ENCODE measurements at places on chromosomes 6 and 20. TPM values are rescaled to one million over a fixed set of nuclear protein-coding genes. Genes with fewer than 3 reads are reported as not detected.

- no peaks in the 10 kb centered on the region for H3K4me1 ChIP-seq
- no peak overlapping the region for H3K4me3 ChIP-seq
- no peaks in the 10 kb centered on the region for H3K27me3 ChIP-seq
- no peaks in the 10 kb centered on the region for H3K36me3 ChIP-seq
Measured at GRCh38 chr20:23868321-23868720, 11.2 kb downstream of the CST5 start.

DNA sequence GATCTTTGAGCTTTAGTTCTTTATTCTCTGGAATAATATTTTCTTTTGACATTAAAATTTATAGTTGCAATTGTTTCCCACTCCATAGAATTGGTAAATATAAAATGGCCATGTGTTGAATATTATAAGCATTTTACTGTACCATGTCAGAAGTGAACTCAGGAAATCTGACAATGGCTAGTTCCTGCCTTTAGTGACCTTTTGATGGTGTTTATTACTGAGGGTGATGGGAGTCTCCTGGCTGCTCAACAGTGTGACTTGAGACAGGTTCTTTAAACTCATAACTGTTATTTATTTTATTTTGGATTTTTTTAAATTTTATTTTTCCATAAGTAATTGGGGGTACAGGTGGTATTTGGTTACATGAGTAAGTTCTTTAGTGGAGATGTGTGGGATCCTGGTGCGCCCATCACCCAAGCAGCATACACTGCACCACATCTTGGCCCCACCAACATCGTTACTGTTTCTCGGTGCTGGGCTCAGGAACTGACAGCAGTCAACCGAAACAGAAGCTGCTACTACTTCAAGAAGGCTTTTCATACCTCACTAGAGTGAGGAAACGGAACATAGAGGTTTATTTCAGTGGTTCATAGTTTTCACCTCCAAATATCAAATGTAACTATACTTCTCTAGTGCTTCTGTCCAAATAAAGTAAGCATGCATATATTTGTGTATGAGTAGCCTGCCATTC, 90.4 kb downstream of the PLEKHG1 start:
- H3K36me3 ChIP-seq = no peaks in the 10 kb centered on the region
- H3K27ac ChIP-seq = no peak overlapping the region
- no peak overlapping the region for H3K4me3 ChIP-seq
- no peaks in the 10 kb centered on the region for H3K27me3 ChIP-seq
- H3K4me1 ChIP-seq = no peaks in the 10 kb centered on the region

GRCh38 chr6:31399589-31400466, 3.6 kb upstream of the MICA start:
- peak; percentile 92 for DNase-seq
- peak overlapping the region; percentile 91 for H3K4me3 ChIP-seq
- H3K27me3 ChIP-seq = no peaks in the 10 kb centered on the region
- peak overlapping the region; percentile 99 for H3K27ac ChIP-seq

- no peaks in the 10 kb centered on the region for H3K27me3 ChIP-seq
- no peak overlapping the region for H3K4me3 ChIP-seq
- H3K4me1 ChIP-seq = no peaks in the 10 kb centered on the region
- H3K27ac ChIP-seq = no peak overlapping the region
Measured at GRCh38 chr6:40874495-40874894, 164.5 kb downstream of the UNC5CL start.

DNA sequence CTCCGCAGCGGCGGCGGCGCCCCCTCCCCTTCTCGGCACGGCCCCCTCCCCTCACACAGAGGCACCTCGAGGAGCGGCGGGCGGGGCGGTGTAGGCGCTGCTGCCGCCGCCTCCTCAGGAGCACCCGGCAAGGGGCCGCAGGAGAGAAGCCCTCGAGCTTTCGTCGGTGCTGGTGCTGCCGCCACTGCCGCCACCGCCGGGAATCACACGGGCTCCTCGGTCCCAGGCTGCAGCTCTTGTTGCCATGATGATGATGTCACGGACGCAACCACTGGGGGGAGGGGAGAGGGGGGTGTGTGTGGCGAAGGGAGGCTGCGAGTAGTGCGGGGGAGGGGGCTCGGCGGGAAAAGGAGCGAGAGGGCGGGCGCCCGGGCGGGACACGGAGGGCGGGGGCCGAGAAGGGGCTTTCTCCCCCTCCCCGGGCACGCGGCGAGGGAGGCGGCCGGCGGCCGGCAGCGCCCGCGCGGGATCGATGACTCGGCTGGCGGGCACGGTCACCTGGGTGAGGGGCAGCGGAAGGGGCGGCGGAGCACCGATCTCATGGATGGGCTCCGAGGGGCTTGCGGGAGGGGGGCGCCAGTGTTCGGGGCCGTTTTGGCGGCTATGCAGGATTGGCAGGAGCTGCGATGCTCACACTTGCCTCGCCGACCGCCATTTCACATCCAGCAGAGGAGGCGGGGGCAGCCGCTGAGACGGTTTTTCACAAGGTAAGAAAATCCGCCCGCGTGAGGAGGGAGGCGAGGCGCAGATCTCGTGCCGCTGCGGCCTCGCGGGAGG, at the start of gene REV3L:
REV3L (minus strand) TSS at position 260 of the 777 bp plus-strand sequence. CDS start 330 bp downstream, outside the sequence.
- DNase-seq = peak; percentile 89
- no peaks in the 10 kb centered on the region for H3K4me1 ChIP-seq
- H3K27ac ChIP-seq = peak within 1 kb of the TSS; percentile 100
- H3K4me3 ChIP-seq = peak within 1 kb of the TSS; percentile 76

DNA sequence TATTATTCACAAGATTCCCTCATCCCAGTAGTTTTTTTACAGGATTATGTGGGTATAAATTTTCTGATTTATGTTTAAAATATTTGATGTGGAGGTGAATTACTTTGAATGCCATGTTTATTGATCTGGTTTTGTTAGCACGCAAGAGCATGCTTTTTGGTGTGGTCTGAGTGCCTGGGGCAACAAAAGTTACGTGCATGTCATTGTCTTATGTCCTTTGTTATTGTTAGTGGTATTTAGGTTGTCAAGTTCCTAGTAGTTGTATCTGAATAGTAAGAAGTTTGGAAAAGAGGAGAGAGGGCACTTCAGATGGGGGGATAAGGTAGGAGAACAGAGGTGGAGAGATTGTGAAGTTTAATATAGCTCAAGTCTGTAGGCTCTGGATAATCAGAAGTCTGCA, 95.0 kb downstream of the ATRN start:
- no peaks in the 10 kb centered on the region for H3K4me1 ChIP-seq
- no peaks in the 10 kb centered on the region for H3K36me3 ChIP-seq
- H3K27ac ChIP-seq = no peak overlapping the region
- no peaks in the 10 kb centered on the region for H3K27me3 ChIP-seq

DNA sequence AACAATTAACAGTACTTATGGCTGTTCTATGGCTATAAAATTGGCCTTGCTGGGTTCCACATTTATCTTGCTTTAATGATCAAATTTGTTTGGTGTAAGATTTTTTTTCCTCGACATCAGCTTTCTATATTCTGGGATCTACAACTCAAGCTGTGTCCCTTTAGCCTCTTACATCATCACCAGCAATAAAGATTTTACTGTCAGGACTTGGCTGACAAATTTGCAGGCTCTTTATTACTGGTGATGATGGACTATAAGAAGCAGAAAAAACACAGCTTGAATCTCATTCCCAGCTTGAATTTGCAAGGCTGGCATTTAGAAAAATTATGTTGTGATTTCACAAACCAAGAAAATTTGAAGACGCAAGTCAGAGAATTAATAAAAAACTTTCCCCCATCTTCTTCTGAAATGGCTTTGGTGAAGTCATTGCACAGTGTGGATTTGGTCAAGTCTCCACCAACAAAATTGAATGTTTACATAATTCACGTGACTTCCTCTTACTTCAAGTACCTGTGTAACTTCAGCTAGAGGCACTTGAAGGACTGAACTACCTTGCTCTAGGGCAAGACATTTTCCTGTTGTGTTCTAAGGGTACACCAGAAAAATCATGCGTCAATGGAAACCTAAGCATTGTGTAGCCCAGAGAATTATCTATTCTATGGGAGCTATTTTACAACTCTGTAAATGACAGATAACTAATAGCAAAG, 175.0 kb downstream of the CBLN4 start:
- no peak overlapping the region for H3K4me3 ChIP-seq
- H3K27me3 ChIP-seq = no peaks in the 10 kb centered on the region
- DNase-seq = no peak
- H3K4me1 ChIP-seq = no peaks in the 10 kb centered on the region
- no peaks in the 10 kb centered on the region for H3K36me3 ChIP-seq

- H3K27me3 ChIP-seq = no peaks in the 10 kb centered on the region
- H3K36me3 ChIP-seq = no peaks in the 10 kb centered on the region
- H3K27ac ChIP-seq = peak overlapping the region; percentile 86
- DNase-seq = peak; percentile 66
- no peak overlapping the region for H3K4me3 ChIP-seq
Measured at GRCh38 chr6:157670466-157671186, 152.4 kb upstream of the SNX9 start.

GRCh38 chr20:56143759-56144158, 104.8 kb upstream of the MC3R start:
- H3K4me3 ChIP-seq = no peak overlapping the region
- no peak overlapping the region for H3K27ac ChIP-seq
- H3K36me3 ChIP-seq = no peaks in the 10 kb centered on the region
- no peaks in the 10 kb centered on the region for H3K4me1 ChIP-seq

- no peak overlapping the region for H3K4me3 ChIP-seq
- DNase-seq = no peak
- H3K27ac ChIP-seq = no peak overlapping the region
Measured at GRCh38 chr6:22366214-22366613, 69.4 kb upstream of the PRL start.

GRCh38 chr6:118768904-118769325, 117.5 kb upstream of the CEP85L start:
- DNase-seq = no peak
- no peaks in the 10 kb centered on the region for H3K27me3 ChIP-seq
- no peak overlapping the region for H3K27ac ChIP-seq
- no peaks in the 10 kb centered on the region for H3K36me3 ChIP-seq

GRCh38 chr6:89834884-89835792, 5.5 kb downstream of the CASP8AP2 start:
- H3K4me3 ChIP-seq = no peak overlapping the region
- no peaks in the 10 kb centered on the region for H3K36me3 ChIP-seq
- DNase-seq = no peak
- H3K27me3 ChIP-seq = no peaks in the 10 kb centered on the region
- no peak overlapping the region for H3K27ac ChIP-seq

The SRMS gene
- total RNA-seq = not detected

The CYP39A1 gene
- 3.1 TPM for total RNA-seq

Data from uterus (tissue), 4 donors.